ENCODE measurements at places on chromosomes 3 and 15. TPM values are rescaled to one million over a fixed set of nuclear protein-coding genes. Genes with fewer than 3 reads are reported as not detected.

GRCh38 chr3:157888040-157888439 is 218.2 kb downstream of the SHOX2 start:
- H3K4me1 ChIP-seq = no peaks in the 10 kb centered on the region
- H3K27me3 ChIP-seq = no peaks in the 10 kb centered on the region
- H3K27ac ChIP-seq = no peak overlapping the region
- no peak overlapping the region for H3K4me3 ChIP-seq

DNA sequence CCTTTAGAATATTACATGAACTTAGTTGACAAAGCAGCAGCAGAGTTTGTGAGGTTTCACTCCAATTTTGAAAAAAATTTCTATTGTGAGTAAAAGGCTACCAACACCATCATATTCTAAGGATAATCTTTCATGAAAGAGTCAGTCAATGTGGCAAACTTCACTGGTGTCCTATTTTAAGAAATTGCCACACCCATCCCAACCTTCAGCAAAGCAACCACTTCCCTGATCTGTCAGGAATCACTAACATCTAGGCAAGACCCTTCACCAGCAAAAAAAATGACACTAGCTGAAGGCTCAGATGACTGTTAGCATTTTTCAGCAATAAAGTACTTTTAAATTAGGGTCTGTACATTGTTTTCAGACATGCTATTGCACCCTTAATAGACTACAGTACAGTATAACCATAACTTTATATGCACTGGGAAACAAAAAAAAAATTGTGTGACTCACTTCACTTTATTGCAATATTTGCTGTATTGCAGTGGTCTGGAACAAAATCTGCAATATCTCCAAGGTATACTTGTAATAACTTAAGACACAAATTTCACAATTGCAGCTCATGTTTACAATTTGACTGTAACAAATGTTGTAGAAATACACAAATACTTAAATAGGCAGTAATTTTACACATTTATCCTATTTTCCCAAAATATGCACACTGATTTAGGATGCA is 38.9 kb upstream of the ALCAM start:
- no peak overlapping the region for H3K27ac ChIP-seq
- H3K27me3 ChIP-seq = no peaks in the 10 kb centered on the region
- no peaks in the 10 kb centered on the region for H3K4me1 ChIP-seq
- no peaks in the 10 kb centered on the region for H3K36me3 ChIP-seq
- H3K4me3 ChIP-seq = no peak overlapping the region

The CD200R1 gene
- 0.38 TPM for total RNA-seq

DNA sequence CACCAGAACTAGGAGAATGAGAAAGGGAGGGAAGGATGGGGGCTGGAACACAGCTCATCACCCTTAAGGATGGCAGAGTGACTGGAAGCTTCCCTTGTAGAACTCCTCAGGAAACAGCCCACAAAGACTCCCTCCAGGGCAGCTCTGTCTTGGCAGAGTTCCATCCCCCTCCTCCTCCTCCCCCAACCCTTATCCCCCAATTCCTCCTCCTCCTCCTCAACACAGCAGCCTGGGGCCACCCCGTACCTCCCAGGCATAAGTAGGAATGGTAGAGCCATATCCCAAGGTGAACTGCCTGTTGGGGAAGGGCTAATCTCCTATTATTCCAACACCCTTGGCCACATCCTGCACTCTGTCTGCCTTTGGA is 38.8 kb downstream of the ADCY5 start:
- DNase-seq = no peak
- H3K27ac ChIP-seq = no peak overlapping the region
- peaks cover 24% of the 10 kb centered on the region for H3K27me3 ChIP-seq
- H3K36me3 ChIP-seq = no peaks in the 10 kb centered on the region

The DPPA2 gene
- total RNA-seq = not detected

DNA sequence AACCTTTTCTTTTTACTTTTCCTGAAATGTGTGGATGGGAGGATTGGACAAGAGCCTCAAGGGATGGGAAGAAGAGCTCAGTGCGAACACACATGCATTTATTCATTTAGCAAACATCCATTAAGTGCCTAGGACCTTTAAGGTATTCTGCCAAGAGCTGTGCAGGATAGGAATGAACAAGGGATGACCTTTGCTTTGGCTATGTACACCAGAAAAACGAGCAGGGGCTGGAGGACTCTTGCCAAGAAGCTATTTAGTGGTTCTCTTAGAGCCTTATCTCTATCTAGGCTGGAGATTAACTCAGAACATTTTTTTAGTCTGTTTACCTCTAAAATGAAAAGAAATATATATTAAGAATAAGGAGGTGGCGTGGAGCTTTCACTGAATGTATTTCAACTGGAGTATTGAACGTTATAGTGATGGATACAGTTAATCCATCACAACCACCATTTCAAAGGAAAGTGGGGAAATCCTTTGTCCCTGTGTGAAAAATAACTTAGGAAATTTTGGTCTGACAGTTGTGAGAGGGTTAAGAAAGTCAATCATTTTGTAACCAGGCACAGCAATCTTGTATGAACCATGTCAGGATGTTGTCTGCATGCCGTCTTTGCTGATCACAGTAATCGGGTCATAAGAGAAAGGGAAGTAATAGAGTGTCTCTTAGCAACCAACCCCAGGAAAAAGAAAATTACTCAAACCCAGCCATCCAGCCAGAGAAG is 279.0 kb downstream of the LPP start:
- peaks cover 29% of the 10 kb centered on the region for H3K4me1 ChIP-seq
- H3K4me3 ChIP-seq = no peak overlapping the region

DNA sequence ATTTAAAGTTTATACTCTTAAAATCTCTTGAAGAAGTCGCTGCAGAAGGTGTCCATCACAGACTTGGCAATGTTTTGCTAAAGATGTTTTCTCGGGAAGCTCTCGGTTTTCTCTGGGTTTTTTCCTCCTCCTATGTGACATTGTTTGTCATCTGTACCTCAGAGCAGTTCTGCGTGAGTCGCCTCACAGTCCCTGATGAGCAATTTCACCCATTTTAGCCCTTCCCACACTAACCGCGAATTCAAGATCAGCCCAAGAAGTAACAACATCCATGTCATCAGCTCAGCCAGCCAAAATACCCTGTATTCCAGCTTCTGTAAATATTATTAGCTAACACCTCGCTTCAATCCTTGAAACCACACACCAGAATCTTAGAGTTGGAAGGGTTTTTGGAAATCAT is 224.3 kb upstream of the SETMAR start:
- no peaks in the 10 kb centered on the region for H3K27me3 ChIP-seq
- no peaks in the 10 kb centered on the region for H3K4me1 ChIP-seq
- H3K27ac ChIP-seq = no peak overlapping the region

GRCh38 chr3:8298021-8298954 is 203.3 kb upstream of the LMCD1 start:
- no peak overlapping the region for H3K27ac ChIP-seq
- H3K27me3 ChIP-seq = no peaks in the 10 kb centered on the region
- H3K36me3 ChIP-seq = no peaks in the 10 kb centered on the region

The TERC gene
- 59.7 TPM for total RNA-seq

DNA sequence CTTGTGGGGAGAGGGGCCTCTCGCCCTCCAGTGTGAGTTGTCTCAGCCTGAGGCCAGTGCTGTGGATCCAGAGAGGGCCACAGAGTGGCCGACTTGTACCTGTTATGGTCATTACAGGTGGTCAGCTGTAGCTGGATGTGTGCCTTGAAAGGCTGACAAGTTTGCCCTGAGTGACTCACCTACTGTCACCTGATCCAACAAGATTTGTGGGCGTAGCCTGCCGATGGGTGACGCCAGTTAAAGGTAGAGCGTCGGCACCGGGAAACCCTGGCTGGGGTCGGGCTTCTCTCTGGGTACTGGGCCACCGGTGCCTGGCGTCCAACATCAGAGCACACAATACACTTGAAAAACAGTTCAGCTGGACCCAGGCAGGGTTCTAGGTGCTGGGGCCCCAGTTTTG is 2.8 kb upstream of the ISG20 start:
- DNase-seq = no peak
- H3K27ac ChIP-seq = no peak overlapping the region
- no peak overlapping the region for H3K4me3 ChIP-seq

The SCN11A gene
- total RNA-seq = not detected
